CD4-positive, alpha-beta T cell treated with Interleukin-4 for 1 hour (primary cell): ENCODE measurements at places on chromosomes 16 and 17.

DNA sequence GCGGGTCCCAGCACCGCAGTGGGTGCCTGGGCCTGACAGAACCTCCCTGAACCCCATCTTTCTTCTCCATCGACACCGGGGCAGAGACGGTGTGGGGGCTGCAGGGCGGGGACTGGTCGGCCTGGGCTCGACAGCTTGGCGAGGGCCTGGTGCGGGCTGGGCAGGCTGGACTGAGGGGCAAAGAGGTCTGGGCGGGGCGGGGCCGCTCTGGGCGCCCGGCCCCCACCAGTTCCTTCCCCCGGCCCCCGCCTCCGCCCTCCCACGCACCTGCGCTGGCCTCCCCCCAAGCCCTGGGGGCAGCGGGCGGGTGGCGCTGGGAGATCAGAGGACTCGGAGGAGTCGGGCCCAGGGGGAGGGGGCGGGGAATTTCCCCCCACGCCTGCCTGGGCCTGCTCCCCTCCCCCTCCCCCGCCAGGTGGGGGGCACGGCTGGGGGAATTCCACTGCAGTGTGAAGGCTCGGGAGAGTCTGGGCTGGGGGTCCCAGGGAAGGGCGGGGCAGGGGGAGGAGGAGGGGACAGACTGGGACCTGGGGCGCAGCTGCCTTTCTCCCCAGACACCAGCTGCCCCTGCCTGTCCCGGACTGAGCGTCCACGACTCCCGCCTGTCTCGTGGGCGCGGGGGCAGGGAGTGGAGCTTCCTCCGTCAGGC, 877 bp upstream of the KREMEN2 start:
- peak; percentile 46 for DNase-seq

- no peak for DNase-seq
These were observed 13.3 kb upstream of the COG7 start for GRCh38 chr16:23466162-23466885.

DNA sequence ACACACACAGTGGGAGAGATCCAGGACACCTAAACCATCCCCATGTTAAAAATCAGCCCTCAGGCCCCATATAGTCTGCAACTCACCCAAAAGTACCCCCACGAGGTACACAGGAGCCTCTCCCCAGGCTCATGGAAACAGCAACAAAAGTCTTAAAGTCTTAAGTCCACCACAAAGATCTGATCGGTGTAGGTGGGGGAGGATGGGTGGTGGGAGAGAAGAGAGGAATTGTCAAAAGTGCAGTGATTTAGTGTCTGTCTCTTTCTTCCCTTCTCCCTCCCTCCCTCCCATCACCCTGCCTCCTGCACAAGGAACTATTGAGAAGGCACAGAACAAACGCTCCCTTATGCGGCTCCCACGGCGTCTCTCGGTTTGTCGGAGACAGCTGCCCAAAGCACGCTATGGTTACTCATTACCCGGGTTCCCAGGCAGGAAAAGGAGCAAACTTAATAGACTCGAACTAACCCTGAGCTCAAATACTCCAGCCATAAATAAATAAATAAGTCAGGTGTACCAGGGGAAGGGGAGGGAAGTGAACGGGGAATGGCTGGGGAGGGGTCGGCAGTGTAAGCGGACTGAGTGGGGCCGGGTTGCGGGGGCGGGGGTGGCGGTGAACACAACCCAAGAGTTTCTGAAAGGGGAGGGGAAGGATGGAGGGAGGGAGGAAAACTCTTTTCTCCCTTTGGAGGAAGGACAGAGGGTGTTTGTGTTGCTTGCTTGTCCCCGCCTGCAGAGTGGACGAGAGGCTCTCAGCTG, 477.4 kb downstream of the SLC39A11 start:
- DNase-seq, result no peak

DNA sequence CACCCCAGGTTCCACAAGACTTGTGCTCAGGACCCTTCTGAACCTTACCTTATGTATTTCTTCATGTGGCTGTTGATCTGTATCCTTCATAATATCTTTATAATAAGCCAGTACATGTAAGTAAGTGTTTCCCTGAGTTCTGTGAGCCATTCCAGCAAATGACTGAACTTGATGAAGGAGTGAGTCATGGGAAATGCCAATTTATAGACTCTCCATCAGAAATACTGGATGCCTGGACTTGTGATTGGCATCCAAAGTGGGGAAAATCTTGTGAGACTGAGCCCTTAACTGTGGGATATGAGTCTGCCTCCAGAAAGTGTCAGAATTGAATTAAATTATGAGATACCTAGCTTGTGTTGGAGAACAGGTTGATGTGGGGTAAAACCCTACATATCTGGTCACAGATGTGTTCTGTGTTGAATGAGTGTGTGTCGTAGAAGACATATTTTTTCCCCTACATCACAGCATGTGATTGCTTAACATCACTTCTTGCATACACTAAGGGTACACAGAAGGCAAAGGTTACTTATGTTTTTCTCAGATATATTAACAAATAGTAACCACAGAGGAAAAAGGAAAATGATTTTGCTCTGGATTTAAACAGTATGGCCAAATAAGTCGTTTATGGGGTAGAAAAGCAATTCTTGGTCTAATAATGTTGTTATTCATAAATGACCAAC, 70.2 kb upstream of the NETO2 start:
- no peak for DNase-seq

DNA sequence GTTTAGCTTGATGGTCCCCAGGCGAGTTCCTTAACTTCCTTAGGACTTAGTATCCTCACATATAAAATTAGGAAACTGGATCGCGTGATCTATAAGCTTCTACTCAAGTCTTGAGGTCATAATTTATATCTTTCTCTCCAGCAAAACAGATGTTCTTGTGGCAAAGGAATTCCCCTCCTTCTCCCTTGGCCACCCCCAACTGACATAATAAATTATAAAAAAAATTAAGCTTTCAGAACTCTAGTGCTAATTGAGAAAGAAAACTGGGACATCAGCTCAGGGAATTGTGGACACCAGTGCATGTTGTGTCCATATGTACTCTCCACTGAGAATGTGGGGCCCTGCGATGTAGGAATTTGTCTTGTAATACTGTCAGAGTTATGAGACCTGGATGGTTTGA, 13.5 kb downstream of the GNAO1 start:
- DNase-seq, result no peak

- no peak for DNase-seq
These were observed 102.6 kb upstream of the HS3ST3A1 start for GRCh38 chr17:13704333-13704732.

- DNase-seq, result no peak
These were observed 43.6 kb downstream of the RNF157 start for GRCh38 chr17:76196675-76197074.
